Pancreas (tissue), 10 donors: ENCODE measurements at places on chromosomes 5 and 9. TPM values are rescaled to one million over a fixed set of nuclear protein-coding genes. Genes with fewer than 3 reads are reported as not detected.

The INSL6 gene
- not detected for total RNA-seq

GRCh38 chr5:123033157-123033671 lies 3.3 kb downstream of the PPIC start:
- no peak for DNase-seq

The THBS4 gene
- 56.8 TPM for total RNA-seq

DNA sequence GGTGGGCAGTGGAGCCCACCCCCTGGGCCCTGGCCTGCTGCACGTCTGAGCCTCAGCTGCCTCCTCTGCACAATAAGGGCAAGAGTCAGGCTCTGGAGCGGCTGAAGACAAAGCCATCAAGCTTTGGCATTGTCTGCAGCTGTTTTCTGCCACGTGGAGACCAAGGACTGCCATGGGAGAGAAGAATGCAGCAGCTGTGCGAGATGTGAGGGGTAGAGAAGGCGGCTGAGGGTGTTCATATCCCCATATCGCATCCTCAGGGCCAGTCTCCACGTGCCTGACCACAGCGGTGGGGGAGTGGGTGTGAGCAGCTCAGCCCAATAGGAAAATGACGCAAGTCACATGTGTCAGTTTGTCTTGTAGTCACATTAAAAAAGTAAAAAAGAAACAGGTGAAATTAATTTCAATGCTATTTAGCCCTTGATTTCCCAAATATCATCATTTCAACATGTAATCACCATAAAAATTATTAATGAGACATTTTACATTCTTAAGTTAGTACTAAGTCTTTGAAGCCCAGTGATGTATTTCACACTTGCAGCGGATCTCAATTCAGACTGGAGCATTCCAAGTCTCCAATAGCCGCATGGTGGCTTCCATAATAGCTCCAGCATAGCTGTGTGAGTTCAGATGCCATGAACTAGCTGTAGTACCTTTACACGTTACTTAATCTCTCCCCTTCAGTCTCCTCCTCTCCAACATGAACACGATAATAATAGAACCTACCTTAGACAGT lies 6.6 kb downstream of the C1QTNF2 start:
- no peak for DNase-seq

The SELENOP gene
- 119 TPM for total RNA-seq

DNA sequence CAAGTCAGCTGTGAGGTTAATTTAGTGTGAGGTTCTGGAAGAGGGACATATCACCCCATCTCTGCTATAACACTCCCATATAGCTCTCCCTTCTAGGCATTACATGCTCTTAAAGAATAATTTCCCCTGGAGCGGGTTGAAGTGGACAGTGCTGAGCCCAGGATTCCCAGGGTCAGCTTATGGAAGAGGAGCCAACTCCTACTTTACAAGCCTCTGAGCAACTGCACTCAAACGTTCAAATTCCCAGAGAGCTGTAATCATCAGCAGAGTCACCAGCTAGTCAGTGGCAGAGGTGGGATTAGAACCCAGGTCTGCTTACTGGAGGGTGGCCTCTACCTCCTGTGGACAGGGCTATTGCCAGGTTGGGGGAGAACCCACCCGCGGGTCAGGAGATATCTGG lies 1.4 kb downstream of the NEURL1B start:
- no peak for DNase-seq

DNA sequence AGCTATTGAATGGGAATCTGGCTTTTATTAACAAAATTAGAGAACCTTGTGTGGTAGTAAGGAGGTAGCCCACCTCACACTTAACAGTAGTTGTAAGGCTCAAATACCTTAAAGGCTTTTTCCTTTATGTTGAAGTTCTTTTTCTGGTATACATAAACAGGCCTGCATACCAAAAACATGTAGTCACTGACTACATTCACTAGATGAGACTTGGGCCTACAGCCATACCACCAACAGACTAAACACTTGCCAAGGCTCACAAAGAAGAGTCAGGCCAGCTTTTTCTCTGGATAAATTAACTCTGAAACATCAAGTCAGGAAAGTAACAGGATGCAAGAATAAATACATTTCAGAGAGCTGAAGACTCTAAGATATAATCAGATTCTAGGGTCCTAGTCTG lies 78.6 kb upstream of the MPDZ start:
- DNase-seq = no peak
